Effector CD8-positive, alpha-beta T cell (primary cell): ENCODE measurements at places on chromosomes 11 and 22.

DNA sequence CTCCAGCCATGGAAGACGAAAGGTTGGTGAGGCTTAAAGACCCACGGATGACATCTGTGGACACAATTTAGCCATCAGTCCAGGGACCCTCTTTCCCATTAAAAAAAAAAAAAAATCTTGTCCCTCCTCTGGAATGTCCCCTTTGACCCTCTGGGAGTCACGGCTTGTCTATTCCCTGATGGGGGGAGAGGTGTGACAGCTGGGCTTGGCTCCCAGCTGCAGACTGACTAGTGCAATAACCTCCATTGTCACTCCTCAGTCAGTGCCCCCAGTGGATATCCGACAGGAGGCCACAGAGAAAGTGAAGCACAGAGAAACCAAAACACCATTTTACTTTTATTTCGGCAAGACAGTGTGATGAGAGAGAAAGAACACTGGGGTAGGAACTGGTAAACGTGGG lies 2.7 kb upstream of the VSIG2 start:
- DNase-seq = no peak

DNA sequence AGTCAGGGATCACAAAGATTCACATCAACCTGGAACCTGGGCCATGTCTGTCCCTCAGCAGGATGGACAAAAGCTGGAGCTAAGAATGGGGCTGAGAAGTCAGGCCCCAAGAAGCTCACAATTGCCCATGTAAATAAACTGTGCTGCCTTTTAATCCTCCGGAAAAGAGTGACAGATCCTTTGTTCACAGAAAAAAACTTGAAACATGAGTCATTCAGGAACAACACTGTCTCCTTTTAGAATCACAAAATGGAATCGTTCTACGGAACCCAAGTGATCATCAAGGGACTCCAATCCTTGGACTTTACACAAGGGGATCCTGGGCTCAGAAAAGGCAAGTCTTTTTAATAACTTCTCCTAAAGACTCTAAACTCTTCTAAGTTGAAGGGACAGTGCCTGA lies 36.1 kb downstream of the RELT start:
- no peak for DNase-seq

DNA sequence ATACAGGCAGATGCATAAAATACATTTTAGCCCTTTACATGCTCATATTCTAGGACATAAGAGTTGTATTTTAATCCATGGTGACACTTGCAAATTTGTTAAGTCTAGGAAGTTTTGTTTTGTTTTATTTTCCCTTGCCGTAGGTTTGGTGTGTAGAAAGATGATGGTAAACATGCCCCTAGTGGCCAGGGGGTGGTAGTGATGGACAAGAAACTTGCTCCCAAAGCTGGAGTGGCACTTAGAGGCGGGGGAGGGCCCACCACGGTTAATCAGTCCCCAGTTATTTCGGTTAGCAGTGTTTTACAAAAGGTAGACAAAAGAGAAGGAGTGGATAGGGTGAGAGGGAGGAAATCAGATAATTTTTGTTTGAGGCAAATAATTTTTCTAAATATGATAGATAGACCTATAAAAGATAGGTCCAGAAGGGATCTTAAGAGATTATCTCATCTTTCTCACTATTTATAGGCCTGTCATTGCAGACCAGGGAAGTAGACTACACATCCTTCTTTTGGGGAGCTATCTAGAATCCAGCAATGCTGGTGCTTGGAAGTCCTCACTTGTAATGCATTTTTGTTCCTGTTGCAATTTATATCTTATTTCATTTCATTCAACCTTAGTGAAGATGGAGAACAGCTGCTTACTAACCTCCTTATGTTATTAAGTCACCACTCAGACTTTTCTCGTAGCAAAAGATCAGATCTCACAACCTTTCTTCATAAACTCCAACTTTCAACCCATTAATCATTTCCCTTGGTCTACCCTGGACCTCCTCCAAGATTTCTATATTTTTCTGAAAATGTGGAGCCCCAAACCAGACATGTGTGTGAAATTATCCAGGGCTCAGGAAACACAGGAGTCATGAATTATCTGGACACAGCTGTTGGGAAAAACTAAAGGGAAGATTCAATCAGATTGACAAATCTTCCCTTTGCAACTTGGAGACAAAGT lies 5.9 kb upstream of the BDNF start:
- no peak for DNase-seq

GRCh38 chr11:119262668-119263351 lies 54.1 kb downstream of the MCAM start:
- no peak for DNase-seq

GRCh38 chr11:69397732-69398131 lies 83.7 kb upstream of the LINC01488 start:
- DNase-seq = no peak

DNA sequence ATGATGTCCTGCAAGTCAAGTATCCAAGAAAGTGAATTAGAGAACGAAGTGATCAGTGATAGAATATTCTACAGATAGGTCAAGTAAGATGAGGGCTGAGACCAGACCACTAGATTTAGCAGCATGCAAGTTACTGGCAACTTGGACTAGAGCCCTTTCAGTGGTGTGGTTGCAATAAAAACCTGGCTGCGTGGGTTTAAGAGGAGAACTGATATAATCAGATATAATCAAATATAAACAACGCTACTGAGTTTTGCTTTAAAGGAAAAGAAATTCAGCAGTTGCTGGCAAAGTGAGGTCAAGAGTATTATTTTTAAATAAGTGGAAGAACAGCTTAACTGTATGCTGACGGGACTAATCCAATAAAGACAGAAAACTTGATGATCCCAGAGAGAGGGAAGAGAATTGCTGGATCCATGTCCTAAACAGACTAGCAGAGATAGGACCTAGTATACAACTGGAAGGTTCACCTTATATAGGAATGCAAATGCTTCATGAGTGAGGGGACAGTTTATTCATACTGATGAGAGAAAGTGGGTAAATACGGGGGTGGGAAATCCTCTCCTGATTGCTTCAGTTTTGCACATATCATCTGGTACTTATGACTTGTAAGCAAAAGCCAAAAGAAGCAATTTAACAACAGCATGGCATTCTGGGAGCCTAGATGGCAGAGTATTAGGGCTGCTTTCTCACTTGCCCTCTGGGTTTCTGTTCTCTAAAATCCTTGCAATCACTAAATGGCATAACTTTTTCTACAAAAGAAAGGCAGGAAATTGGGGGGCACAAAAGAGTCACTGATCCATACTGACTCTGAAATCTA lies 146.2 kb downstream of the RBFOX2 start:
- no peak for DNase-seq

DNA sequence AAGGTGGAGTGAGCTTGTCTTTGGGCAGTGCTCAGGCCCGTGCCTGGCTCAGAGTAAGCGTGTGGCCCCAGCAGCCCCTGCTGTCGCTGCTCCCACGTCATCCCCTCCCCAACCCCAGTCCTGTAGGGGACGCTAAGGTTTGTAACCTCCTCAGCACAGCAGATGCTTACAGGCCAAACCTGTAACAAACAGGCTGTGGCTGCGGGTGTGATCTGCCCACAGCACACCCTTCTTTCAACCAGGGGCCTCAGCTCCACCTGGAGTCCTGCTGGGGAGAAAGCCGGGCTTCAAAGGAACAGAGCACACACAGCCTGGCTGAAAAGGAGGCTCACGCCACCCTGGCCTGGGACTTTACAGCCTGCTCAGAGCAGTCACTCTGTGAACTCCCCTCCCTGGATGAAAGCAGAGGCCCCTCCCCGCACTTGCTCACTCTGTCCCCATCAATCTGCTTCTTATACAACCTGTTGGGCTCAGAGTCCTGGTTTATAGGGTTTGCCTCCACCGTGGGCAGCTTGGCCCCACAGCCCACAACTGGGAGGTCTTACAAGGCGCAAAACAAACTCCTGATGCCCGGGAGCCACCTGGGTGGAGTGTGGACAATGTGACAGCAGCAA lies 54.3 kb downstream of the SCUBE1 start:
- DNase-seq = no peak

GRCh38 chr11:16193897-16194381 lies 162.4 kb downstream of the SOX6 start:
- no peak for DNase-seq

DNA sequence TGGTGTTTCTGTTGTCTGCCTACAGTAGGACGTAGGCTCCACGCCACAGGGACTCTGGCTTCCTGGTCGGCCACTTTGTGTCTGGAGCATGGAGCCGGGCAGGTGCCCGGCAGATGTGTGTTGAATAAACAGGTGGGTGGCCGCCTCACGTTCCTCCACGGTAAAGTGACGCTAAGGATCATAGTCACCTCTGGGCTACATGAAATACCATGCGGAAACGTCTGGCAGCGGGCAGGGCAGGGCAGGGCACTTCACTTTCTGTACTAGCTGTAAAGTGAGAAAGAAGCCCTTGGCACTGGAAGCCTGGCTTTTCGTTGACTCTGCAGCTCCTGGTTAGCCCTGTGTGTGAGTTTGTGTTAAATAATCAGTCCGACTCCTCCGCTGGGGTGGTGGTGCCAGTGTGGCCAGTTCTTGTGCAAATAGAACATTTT lies 52.4 kb downstream of the MCM5 start:
- no peak for DNase-seq

DNA sequence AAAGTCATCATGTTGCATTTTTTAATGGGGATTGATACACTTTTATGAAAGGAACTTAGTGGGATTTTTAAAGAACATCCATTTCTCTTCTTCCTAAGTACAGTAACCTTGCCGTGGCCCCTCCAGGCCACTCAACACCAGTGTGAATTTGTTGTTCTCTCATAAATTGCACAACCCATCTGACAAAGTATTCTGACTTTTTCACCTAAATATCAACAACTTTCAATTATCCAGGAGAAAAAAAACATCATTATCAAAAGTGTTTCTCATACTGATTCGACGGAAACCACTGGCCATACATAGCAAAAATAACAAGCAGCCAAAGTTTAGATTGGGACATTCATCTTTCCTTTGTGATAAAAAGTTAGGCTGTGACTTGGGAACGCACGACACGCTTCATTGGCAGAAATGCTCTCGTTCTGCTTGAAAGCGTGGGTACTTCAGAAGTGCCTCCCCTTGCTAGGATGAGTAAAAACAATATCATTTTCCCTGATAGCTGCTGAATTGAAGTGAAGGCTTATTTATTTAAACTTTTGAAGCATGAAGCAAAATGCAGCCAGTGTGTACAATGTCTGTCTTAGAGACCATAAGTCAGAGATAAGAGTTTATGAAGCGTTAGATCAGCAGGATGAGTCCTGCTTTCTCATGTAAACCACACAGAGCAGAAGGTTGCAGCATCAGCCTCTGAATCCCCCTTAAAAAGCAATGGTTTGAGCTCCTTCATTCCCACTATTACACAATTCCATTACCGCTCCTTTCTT lies 20.6 kb upstream of the EIF3M start:
- DNase-seq = no peak

GRCh38 chr11:77127235-77127911 lies 673 bp upstream of the MYO7A start:
- peak; percentile 49 for DNase-seq

GRCh38 chr11:124207102-124207792 lies 24.1 kb downstream of the OR10D3 start:
- no peak for DNase-seq

GRCh38 chr11:117554601-117555333 lies 227.1 kb downstream of the CEP164 start:
- DNase-seq = no peak

DNA sequence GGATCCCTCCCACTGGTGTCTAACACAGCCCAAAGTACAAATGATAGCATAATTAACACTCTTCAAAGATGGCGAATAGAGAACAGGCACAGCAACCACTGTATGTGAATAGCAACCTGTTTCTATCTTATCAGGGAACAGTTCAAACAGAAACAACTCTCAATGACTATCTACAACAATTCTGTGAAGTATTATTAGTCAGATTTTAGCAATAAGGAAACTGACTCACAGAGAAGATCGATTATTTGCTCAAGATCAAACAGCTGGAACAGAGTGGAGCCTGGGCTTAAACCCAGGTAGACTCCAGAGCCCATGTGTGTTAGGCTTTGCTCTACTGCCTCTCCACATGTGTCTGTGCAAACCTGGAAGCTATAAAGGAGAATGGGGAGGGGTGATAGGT lies 88.7 kb downstream of the C11orf58 start:
- DNase-seq = no peak

DNA sequence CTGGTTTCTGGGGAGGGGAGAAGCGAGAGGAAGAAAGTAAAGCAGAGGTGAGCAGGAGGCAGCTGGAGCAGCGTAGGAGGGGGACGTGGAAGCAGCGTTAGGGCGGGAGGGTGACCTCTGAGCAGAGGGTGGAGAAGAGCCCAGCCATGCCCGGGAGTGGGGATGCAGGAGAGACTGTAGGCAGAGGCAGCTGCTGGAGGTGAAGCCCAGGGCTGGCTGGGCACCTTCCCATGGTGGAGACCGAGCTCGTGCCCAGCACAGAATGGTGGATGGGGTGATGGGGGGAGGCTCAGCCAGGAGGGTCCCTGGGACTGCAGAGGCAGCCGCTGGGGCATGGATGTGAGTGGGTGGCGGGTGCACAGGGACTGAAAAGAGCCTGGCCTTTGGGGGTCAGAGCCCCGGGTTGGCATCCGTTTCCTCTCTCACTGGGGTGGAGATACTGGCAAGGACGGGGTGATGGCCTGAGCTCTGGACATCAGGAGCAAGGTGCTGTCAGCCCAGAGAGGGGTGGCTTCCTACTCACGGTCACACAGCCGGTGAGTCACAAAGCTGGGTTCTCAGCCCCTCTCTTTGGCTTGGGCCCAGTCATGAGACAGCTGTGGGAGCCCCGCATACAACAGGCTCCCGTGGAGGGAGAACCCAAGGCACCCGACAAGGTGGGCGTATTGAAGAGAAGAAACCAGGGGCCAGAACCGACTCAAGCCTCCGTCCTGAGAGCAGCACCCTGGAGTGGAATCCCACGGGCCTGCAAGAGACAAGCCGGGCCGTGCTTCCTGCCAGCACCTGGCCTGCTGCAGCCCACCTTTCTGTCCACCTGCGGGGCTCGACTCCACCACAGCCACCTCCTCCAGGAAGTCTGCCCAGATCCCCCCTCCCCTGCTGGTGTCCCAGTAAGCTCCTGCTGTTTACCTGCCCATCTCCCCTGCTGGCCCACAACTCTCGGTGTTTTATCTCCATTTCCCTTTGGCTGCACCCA lies 45.8 kb upstream of the FGF3 start:
- DNase-seq = no peak

- peak; percentile 63 for DNase-seq
These were observed 35.8 kb upstream of the FCHSD2 start for GRCh38 chr11:73177778-73178539.

DNA sequence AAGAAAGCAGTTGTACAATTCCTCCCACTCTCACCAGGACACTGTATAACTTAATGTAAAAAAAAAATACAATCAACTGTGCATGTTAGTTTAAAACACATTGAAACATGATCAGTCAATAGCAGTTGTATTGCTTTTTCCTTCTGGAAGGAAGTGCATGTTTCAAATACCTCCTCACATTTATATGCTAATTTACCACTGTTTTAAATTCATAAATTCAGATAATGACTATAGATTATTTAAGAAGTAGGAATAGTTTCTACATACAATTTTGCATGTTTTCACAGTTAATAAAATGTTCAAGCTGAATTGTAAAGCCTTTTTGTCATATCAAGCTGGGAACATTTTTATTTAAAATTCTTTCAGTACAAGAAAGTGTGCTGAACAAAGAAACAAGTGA lies 3.3 kb downstream of the GRIA4 start:
- DNase-seq = no peak
